Body of pancreas (tissue), 4 donors: ENCODE measurements at places on chromosomes 7 and 10. TPM values are rescaled to one million over a fixed set of nuclear protein-coding genes. Genes with fewer than 3 reads are reported as not detected.

DNA sequence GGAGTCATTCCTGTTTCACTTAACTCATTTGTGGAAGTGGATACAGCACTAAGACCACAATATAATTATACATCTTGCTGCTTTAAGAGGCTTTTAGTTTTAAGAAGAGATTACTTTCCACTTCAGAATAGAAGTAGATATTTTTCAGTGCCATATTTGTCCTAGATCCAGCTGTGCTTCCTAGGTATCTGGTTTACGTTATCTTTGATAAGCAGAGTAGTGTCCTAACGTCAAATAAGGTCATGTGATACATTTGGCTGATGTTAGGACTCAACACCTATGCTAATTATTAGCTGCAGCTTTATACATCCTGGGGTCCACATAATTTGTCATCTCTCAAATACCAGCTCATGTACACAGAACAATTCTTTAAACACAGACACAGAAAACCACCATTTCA lies 196.2 kb upstream of the SMIM30 start:
- no peak for DNase-seq

DNA sequence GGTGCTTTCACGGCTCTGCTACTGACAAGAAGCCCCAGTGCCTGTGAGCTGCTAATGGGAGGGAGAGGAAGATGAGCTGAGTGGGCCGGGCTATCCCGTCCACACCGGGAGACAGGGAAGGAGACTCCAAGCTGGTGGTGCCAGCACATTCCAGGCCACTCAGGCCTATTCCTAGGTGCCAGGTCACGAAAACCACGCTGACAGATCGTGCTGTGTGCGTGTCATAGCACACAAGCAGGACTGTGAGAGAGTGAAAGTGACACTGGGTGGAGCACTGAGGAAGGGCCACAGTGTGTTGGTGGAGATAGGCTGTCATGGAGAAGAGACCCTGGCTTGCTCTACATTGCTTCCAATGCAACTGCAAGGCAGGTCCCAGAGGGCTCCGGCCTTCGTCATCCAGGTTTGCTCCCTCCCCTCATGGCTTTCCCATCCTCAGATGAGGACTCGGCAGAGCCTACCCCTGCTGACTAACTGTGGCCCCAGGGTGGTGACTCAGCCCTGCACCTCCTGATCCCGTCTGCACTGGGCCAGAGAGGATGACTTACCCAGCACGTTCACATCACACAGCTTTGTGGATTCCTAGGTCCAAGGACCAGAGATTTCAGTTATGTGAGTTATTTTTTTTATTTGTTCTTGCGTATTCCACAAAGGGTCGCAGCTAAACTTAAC lies 167.3 kb downstream of the EGFR start:
- DNase-seq, result no peak

DNA sequence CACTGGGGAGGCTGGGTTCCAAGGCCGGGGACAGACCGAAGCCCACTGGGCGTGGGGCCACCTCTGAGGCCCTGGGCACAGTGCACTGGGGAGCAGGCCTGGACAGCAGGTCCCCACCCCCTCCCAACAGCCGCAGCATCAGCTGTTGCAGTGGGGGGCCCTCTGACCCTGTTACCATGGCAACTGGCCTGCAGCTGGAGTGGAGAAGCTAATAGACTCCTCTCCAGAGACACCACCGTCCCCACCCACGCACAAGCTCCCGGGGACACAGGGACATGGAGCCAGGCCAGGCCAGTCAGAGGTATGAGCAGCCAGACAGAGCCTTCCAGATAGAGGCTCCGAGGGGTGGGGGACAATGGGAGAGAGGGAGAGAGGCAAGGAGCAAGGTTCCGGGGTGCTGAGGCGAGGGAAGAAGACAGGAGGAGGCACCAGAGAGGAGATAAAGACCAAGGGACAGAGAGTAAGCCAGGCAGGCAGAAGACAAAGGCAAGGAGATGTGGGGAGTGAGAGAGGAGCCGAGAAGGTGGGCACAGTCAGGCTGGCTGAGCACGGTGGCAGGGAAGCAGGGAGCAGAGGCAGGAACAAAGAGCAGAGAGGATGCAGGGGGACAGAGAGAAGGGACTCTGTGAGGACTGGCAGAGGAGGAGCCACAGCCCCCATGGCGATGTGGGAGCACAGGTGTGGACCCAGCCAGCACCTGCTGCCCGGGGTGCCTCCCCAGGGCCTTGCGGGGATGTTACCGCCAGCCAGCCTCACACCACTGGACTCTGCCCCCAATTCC lies 6.7 kb downstream of the KCNH2 start:
- peak; percentile 56 for DNase-seq

The CPA2 gene
- 4,381 TPM for total RNA-seq

The IDI2 gene
- not detected for total RNA-seq

DNA sequence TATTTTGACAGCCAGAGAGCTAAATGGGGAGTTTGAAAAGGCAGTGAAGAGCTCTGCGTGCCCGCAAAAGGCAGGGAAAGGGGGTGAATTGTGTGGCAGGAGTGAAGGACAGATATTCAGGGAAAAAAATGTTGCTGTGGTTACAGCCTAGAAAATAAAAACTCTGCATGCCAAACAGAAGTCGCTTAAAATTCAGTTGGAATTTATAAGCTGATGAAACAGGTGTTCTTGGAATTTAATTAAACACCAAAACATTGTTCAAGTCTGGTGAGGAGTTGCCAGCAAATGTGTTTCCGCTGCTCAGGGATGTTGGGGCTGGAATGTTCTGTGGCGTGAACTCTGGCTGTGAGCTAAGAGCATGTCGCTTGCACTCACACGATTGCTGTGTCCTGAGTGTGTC lies 169.3 kb downstream of the ADRA2A start:
- DNase-seq, result no peak

DNA sequence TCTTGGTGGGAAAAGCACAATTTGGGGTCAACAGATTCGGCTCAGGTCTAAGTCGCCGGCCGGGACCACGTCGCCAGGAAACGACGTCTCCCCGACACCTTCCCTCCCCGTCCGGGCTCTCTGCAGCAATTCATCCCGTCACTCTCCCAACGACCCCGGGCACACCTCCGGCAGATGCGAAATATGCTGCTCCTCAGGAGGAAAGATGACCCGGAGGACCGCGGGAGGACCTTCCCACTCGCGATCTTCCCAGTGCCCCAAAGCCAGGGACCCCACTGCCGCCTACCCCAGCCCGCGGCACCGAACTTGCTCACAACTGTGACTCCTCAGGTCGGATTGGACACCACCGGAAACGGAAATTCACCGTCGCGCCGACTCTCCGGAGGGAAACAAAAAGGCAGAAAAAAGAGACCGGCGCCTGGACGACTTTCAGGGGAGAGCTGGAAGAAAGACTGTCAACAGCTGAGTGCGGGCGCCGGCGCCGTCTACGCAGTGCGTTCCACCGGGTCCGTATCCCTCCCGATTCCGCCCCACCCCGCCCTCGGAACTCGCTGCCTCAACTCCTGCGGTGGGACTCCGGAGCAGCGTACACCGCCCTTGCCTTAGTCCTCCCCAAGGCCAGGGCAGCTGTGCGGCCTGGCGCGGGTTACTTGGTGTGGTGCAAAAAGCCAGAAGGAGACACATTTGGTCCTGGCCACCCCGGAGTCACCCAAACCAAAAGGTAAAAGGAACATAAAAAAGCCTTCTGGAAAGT lies 13.8 kb upstream of the SEC24C start:
- peak; percentile 89 for DNase-seq

DNA sequence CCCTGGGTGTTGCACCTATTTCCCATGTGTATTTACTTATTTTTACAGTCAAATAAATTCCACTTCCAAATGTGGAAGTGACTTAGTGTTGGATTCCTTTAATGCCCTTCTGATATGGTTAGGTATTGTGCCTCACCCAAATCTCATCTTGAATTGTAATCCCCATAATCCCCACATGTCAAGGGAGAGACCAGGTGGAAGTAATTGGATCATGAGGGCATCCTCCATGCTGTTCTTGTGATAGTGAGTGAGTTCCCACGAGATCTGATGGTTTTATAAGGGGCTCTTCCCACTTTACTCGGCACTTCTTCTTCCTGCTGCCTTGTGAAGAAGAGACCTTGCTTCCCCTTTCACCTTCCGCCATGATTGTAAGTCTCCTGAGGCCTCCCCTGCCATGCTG lies 136.9 kb downstream of the SNX10 start:
- no peak for DNase-seq

DNA sequence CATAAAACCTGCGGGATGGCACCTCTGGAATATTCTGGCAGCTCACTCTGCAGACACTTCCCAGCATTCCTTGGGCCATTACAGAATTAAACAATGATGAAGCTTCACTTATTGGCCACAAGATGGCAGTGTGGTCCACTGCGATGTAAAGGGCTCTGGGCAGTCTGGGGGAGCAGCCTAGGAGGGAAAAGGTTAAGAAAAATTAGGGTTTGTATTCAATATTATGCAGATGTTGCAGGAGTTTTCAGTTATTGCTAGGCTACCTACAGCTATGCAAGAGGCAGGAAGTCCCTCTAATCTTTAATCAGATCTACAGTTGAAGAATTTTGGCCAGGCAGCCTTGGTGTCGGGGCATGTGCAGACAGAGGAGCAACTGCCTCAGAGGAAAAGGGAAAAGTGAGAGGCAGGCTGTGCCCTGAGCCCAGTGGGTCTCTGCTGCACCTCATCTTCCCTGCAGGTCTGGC lies 233.2 kb upstream of the PRSS1 start:
- DNase-seq, result peak; percentile 36

GRCh38 chr7:128358233-128358632 lies 3.3 kb downstream of the PRRT4 start:
- no peak for DNase-seq

The TMEM213 gene
- not detected for total RNA-seq

The CYP2C9 gene
- 1.6 TPM for total RNA-seq

The CLCN1 gene
- not detected for total RNA-seq

DNA sequence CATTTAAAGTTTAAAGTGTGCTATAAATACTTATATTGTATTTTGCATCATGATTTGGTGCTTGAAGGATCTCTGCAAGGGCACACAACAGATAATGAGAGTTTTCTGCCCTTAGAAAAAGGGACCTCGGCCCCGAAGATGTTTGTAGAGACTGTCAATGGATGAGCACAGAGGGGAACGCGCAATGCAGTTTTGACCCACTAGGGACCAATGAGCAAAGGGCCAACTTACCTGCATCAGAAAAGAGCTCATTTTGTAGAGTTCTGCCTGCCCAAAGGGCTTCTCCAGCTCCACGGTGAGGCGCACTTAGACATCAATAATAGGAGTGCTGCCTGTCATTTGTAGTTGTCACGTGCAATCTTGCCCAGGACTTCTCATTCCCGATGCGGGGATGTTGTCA lies 91.1 kb downstream of the BUB3 start:
- DNase-seq, result no peak

DNA sequence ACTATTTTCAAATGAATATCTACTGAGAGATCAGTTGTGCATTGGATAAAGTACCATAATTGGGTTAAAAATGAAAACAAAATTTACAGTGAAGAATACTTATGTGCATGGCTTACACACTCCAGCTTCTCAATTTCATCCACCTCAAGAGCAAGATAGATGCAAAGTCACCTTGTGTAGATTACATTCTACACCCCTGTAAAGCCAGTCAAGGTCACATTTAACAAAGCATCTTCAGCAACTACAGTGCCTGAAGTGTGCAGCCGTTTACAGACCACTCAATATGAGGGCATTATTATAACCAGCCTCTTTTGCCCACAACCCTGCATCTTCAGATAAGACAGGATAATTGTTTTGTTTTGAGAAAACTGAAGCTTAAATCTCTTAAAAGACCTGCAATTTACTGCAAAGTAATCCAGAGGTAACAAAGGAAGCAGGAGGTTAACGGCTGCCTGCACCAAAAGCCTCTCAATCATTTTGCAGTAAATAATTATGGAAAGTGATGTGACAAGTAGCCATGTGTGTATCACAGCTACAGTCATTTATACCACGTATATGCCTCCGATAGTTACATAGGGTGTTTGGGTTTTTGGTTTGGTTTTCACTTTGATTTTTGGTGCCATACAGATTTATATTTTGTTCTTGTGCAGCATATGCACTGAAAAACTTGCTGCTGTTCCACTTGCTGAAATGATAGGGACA lies 4.9 kb downstream of the PURB start:
- no peak for DNase-seq

DNA sequence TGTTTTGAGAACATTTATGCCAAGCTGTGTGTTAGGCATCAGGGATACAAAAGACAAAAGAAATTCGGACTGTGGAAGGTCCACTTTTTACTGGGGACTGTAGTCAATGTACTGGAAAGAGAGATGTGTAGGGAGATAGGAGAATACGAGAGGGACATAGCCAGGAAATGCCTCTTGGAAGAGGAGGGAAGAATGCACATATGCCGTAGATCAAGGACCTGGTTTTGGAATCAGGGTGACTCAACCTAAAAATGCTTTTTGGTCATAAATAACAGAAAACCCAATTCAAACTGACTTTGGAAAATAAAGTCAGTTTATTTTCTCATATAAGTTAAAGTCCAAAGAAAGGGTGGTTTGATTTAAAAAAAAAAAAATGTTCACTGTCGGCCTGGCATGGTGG lies 140.3 kb upstream of the TCF7L2 start:
- DNase-seq, result no peak

- DNase-seq, result no peak
These were observed 15.6 kb upstream of the PARP12 start for GRCh38 chr7:140078392-140078791.

The LRRTM3 gene
- 1.3 TPM for total RNA-seq

DNA sequence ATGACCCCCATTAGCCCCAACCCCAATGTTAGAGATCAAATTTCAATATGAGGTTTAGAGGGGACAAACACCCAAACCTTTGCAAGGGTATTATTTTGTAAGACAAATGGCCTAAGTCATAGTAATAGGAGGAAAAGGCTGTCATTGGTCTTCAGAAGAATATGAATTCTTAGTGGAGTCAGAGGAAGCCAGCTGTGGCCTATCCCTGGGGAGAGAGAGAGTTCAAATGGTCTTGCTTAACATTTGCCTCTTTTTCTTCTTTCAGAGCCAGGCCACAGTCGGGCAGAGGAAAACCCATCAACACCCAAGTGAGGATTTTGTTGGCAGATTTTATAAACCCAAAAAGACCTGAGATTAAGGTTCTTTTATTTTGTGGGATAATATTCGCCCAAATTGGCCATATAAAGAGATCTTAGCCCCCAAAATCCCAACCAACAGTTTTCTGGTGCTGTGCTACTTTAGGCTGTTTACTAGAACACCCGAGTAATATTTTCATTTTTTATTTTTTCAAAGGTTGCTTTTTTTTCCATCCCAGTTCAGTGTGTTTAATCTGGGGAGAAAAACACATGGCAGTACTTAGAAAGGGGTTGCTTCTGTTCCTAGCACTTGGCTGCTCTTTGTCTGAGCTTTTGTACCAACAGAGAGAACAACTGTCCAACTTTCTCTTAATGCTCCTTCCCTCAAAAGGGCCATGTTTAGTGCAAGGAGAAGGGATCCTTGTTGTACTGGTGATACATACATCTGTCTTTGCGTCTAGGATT lies 26.8 kb upstream of the ARMC3 start:
- DNase-seq, result no peak
